Stimulated activated CD4-positive, alpha-beta T cell treated with anti-CD3 and anti-CD28 coated beads, Interleukin-15, amount 100 ng/mL, for 1 hour (primary cell): ENCODE measurements at places on chromosomes 11 and 22.

DNA sequence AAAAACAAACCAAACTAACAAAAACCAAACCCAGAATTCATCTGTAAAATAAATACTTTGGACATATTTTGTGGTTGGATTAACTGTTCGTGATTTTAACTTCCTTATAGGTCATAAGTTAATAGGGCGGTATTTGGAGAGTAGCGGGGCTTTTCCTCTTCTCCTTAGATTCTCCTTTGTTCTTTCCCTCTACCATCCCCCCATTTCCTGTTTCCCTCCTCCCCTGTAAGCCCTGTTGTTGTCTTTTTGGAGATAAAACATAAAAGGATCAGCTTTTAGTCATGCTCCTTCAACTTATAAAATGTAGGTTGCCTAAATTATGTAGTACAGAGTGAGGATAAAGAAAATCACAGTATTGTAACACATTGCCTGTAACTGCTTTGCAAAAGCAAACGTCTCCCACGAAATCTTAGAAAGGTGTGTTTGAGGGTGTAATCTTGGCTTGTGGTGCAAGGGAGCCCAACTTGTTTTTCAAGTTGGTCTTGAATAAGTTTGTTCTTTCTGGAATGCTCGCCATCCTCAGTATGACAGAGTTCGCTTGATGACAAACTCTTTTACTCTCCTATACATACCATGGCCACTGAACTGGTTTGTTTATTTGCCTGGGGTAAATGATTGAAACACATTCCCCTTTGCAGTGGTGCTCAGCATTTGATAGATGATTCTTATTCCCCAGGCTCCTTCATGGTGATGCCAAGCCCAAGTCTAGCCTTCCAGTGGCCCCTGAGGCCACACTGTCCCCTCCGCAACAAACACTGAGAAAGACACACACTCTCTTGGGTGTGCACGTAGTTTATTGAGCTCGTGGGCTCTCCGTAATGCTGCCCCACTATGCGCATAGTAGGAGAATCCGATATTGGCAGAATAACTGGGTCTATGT, 49.4 kb downstream of the TEAD1 start:
- no peak for DNase-seq

DNA sequence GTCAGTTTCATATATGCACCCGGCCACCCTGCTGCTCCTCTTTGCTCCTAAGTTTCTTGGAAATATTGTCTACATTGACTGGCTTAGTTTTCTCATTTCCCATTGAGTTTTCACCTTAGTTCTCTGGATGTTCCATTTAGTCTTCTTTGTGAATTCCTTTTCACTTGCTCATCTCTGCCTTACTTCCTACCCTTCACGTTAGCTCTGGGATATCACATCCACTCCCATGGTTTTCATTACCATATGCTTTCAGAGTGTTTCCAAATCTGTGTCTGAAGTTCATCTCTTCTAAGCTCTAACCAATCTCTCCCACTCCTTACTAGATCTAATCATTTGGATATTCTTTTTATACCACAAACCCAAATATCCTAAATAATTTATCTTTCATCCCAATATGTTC, 226.4 kb downstream of the FAM76B start:
- no peak for DNase-seq

DNA sequence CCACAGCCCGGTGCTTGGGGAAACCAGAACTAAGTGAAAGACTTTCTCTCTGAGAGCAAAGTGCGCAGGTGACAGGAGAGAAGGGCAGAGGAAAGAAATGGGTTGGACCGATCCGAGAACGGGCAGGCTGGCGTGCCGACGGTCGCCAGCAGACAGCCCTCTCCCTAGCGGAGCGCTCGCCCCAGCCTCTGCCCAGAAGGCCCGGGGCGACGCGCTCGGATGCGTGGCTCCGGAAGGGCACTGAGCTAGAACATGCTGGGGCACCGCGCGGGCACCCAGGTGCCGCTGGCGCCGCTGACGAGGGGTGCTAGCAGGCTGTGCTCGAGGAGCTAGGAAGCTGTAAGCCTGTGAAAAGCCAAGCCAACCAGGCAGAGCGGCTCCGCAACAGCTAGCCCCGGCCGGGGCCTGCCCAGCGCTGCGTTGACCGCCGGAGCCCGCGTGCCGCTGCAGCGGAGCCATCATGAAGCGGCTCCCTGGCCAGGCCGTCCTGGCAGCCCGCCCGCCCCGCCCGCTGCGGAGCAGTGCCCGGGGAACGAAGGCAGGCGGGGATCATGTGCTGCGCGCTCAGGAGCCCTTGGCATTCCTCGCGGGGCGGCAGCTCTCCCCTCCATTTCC, 22.1 kb upstream of the RRAS2 start:
- peak; percentile 5 for DNase-seq

- no peak for DNase-seq
Measured at GRCh38 chr11:28296426-28296825, 188.2 kb downstream of the METTL15 start.

- no peak for DNase-seq
Measured at GRCh38 chr11:90753546-90753945, 530.7 kb upstream of the CHORDC1 start.

GRCh38 chr22:42324990-42325710, 54.7 kb upstream of the TCF20 start:
- DNase-seq, result no peak

- DNase-seq, result no peak
Measured at GRCh38 chr11:28537822-28538221, 429.6 kb downstream of the METTL15 start.

GRCh38 chr22:43462701-43463100, 50.9 kb downstream of the MPPED1 start:
- no peak for DNase-seq
